Stimulated activated CD8-positive, alpha-beta memory T cell treated with anti-CD3 and anti-CD28 coated beads, Interleukin-15, amount 100 ng/mL, for 4 hours (primary cell): ENCODE measurements at places on chromosomes 5 and 9.

DNA sequence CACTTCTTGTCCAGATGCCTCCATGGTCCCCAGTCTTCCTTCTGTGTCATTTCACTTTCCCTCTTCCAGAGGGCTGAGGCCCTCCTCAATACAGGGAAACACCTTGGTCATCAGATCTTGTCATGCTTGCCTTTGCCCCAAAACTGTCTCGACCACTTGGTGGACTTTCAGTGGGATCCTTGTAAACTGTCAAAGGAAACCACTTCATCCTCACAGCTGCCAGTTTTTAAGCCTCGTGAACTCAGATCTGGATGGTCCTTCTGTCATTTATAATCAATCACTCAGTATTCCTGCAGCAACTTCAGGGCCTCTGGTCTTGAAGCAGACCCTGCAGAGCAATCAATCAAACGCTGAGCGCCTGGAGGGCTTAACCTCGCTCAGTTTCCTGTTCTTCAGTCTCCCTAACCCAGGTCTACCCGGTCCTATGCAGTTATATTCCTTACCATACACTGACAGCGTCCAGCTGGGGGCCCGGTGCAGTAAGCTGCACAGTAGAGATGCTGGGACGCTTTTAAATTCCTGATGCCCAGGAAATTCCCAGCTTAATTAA, 74.6 kb downstream of the GOLPH3 start:
- no peak for DNase-seq

- no peak for DNase-seq
These were observed 3.9 kb downstream of the SLC9A3 start for GRCh38 chr5:520196-520849.

- no peak for DNase-seq
These were observed 790 bp upstream of the IARS1 start for GRCh38 chr9:92294297-92294676.

DNA sequence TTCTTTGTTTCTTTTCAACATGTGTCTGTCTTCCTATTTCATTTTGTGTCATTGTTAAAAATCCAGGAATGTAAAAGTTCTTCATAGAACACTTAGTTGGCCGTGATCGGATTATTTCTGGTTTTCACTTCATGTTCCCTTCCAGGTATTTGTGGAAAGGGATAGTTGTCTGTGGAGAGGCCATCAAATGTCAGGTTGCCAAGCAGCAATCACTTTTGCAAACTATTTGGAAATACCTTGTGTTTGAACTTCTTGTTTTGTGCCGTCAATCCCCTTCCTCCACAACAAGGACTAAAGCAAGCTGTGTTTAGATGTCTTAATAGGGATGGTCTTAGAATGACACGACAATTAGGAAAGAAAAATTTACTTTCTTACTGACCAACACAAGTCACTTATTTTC, 116.9 kb upstream of the MPDZ start:
- no peak for DNase-seq

- no peak for DNase-seq
These were observed 3.7 kb downstream of the GLIS3 start for GRCh38 chr9:4296217-4296616.

DNA sequence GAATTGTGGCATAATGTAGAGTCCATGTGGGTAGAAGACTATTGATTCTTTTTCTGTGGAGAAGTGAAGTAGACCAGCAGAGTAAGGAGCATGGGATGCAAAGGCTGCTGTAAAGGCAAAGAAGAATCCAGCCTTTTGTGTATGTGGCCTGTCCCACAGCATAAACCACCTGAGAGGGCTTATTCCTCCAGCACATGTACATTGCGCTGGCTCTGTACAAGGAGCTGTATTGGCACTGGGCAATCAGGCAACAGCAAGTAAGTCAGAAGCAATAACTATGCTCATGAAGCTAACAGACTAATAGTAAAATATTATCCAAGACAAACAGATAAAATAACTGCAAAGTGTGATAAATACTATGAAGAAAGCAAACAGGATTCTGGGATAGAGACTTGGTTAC, 86.2 kb downstream of the LURAP1L start:
- DNase-seq: no peak

- DNase-seq: no peak
These were observed 110.4 kb upstream of the ZNF462 start for GRCh38 chr9:106752581-106752980.

DNA sequence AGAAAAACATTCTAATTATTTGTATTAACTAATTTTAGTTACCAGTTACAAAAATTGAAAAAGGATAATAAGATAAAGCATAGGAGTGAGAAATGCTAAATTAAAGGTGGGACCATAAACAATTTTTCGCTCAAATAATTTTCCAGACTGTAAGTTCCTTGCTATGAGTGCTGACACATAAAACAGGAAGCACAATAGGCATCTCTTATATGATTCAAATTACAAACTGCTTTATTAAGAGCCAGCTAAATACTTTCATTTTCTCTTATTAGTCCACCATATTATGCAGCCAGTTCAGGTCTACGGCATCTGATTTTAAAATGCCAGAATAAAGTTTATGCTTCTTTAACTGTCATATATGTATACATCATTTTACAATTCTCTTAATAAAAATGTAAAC, 4.4 kb downstream of the RC3H2 start:
- DNase-seq: no peak

- DNase-seq: no peak
These were observed 176.4 kb upstream of the PLPPR1 start for GRCh38 chr9:100852088-100852487.

DNA sequence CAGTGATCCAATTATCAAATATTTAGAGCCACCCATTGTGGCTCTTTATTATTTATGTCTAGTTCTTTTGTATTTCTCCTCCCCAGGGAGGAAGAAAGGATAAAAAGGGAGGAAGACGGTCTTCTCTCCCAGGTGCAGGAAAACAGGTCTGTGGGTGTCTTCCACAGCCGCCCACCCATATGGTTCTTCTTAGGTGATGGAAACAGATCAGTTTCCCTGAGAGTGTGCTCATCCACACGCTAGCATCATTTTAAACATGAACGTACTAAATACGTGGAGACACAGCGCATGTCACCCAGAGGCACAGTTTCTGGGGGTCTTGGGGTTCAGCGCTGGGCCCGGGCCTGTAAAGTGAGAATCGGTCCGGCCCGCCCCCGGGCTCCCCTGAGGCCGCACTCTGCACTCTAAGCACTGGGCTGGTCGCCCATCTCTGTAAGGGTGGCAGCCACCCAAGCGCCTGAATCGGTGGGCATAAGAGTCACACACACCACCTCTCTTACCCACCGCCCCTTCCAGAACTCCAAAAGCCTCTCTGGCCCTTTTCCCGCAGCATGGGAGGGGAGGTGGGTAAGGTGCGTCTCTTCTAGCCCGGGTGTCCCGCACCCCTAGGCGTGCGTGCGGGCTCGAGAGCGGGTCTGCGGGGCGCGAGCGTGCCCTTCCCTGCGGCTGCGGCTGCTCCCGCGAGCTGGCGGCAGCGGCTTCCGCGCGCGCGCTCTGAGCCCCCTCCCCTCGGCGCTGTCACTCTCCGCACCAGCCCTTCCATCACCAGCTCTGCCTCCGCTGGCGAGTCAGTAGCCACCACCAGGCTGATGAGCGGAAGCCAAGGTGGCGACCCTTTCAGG, 1.3 kb downstream of the PTCH1 start:
- DNase-seq: no peak

GRCh38 chr5:149999866-150000255, 593 bp downstream of the TIGD6 start:
- no peak for DNase-seq

DNA sequence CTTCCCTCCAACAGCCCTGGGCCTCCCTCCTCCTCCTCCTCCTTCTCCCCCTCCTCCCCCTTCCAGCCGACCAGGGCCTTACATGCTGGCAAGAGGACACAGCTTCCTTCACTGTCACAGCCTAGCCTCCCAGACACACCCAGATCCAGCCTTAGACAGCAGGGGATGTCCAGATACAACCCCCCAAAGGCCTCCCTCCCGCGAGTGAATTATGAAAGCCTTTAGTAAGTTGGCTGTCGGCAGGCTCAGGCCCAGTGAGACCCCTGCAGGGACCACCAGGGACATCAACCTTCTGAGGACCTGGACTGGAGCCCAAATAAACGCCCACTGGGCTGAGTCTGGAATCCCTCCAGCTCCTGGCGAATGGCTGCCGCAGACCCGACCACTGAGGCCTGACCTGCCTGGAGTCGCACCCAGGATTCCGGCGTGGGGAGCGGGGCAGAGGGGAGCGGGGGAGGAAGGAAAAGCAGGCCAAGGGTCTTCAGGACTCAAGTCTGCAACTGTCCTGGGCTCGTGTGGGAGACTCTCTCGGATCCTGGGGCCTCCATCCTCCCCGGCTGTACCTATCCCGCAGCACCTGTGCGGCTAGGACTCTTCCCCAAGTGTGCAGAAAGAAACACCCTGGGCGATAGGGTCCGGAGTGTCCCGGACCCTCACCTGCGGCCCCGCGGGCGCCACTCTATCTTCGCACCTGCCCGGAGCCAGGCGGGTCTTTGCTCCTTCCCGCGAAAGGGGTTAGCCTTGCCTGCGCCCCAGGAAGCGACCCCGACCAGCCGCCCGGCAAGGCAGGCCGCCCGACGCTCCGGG, 705 bp downstream of the SEPTIN8 start:
- DNase-seq: no peak

- no peak for DNase-seq
These were observed 513.6 kb downstream of the SLCO4C1 start for GRCh38 chr5:101782352-101783103.

- DNase-seq: no peak
These were observed 17.1 kb downstream of the TMEM8B start for GRCh38 chr9:35845824-35846771.

DNA sequence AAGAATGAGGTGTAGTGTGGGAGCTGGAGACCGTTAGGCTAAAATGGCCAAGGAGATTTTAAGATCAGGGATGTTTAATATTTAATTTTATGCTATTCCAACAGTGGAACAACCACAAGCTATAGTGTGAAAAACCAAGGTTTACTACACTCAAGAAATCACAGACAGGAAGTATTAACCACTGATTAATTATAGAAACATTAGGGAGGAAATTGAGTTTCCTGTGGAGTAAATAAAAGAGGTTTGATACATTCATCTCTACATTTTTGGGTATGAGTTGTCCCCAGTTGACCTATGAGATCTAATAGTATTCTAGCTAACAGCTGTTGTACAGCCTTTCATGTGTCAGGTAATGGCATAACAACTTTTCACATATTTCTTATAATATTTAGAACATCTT, 103.7 kb upstream of the MPDZ start:
- no peak for DNase-seq

DNA sequence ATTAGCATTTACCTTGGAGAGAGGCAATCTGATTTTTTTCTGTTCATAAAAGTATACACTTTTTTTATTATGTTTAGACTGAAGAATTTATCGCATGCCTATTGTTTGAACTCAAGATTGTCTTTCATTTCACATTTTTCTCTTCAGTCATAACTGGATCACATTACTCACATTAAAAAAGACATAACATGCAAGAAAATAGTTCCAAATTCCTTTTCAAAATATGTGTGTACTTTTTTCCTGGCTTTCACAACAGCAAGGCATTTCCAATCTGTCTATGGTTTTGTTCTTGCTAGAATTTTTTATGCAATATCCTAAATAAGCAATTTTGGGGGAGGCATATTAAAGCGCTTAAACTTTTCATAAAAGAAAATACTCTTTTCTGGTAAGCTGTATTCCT, 21.2 kb downstream of the FTMT start:
- DNase-seq: no peak

GRCh38 chr9:120040896-120041295, 539.1 kb downstream of the CDK5RAP2 start:
- DNase-seq: no peak
